Activated T-helper 1 cell treated with anti-CD3 and anti-CD28 coated beads, Interleukin-2, amount 50 U/mL, for 16 hours (primary cell): ENCODE measurements at places on chromosomes 16 and 17.
A peak's percentile ranks its signal among the peaks of the same experiment; 100 is the strongest.

DNA sequence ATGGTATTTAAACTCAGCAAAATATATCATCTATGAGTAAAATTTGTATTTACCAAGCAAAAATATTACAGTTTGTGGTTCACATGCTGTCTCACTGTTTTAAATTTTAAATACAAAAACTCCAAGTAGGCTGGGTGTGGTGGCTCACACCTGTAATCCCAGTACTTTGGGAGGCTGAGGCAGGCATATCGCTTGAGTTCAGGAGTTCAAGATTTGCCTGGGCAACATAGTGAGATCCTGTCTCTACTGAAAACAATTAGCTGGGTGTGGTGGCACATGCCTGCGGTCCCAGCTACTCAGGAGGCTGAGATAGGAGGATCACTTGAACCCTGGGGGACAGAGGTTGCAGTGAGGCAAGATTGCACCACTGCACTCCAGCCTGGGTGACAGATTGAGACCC is 37.3 kb downstream of the MAPT start:
- DNase-seq: no peak

GRCh38 chr16:70653809-70654771 is 7.7 kb downstream of the IL34 start:
- peak; percentile 63 for DNase-seq

- DNase-seq: no peak
Observed at GRCh38 chr17:69723741-69724140, 309.2 kb downstream of the MAP2K6 start.

GRCh38 chr16:12426122-12426521 is 377.6 kb downstream of the CPPED1 start:
- DNase-seq: no peak

DNA sequence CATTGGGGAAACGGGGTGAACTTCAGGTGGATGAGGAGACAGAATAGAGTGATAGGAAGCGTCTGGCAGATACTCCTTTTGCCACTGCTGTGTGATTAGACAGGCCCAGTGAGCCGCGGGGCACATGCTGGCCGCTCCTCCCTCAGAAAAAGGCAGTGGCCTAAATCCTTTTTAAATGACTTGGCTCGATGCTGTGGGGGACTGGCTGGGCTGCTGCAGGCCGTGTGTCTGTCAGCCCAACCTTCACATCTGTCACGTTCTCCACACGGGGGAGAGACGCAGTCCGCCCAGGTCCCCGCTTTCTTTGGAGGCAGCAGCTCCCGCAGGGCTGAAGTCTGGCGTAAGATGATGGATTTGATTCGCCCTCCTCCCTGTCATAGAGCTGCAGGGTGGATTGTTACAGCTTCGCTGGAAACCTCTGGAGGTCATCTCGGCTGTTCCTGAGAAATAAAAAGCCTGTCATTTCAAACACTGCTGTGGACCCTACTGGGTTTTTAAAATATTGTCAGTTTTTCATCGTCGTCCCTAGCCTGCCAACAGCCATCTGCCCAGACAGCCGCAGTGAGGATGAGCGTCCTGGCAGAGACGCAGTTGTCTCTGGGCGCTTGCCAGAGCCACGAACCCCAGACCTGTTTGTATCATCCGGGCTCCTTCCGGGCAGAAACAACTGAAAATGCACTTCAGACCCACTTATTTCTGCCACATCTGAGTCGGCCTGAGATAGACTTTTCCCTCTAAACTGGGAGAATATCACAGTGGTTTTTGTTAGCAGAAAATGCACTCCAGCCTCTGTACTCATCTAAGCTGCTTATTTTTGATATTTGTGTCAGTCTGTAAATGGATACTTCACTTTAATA is 7.0 kb upstream of the TMEM235 start:
- DNase-seq: no peak

DNA sequence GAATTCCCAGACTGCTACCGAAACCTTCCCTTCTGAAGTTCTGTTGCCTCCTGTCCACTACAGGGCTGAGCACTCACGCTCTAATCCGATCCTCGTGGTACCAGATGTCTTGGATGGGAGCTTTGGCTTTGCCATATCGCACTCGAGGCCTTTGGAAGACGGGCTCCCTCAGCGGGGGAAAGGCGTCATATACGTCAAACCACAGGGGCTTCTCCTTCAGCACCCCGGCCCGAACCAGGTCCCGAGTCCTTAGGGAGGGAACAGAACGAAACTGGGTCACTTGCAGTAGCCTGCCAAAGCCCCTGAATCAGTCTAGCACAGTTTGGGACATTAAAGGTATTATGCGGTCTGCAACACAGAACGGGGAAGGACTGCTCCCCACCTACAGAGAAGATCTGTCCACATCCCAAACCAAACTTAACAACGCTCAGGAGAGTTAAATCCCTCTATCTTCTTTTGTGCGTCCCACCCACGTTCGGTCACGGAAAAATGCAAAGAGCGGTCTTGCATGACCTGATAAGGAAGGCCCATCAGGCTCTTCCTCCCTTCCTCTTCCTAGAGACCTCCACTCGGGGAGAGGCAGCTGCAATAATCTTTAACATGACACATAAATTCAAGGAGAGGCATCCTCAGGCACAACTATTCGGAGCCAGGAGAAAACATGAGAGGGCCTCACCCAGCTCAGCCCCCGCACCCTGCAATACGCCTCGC is 526 bp downstream of the MRPS23 start:
- no peak for DNase-seq

DNA sequence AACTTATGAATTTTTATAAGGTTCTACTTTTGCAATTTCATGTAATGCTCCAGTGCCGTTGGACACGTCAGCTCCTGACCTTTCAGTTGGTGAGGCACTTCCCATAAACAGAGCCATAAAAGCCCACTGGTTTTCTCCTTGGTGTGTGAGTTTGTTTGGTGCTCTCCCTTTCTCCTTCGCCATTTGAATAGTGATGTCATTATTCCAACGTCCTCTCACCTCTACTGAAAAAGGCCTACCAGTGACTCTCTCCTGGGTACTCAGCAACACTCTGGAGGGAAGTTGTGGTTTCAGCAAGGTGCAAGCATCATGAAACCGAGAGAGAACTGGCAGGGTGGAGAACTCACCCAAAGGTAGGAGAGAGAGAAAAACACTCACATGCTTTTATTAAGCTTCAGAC is 29.6 kb upstream of the HNF1B start:
- no peak for DNase-seq
